ENCODE measurements at places on chromosomes 2 and 18.

GRCh38 chr2:68458981-68459380 is 8.1 kb downstream of the FBXO48 start:
- peak; percentile 77 for DNase-seq

GRCh38 chr2:24512404-24512803 is 21.4 kb downstream of the NCOA1 start:
- no peak for DNase-seq

DNA sequence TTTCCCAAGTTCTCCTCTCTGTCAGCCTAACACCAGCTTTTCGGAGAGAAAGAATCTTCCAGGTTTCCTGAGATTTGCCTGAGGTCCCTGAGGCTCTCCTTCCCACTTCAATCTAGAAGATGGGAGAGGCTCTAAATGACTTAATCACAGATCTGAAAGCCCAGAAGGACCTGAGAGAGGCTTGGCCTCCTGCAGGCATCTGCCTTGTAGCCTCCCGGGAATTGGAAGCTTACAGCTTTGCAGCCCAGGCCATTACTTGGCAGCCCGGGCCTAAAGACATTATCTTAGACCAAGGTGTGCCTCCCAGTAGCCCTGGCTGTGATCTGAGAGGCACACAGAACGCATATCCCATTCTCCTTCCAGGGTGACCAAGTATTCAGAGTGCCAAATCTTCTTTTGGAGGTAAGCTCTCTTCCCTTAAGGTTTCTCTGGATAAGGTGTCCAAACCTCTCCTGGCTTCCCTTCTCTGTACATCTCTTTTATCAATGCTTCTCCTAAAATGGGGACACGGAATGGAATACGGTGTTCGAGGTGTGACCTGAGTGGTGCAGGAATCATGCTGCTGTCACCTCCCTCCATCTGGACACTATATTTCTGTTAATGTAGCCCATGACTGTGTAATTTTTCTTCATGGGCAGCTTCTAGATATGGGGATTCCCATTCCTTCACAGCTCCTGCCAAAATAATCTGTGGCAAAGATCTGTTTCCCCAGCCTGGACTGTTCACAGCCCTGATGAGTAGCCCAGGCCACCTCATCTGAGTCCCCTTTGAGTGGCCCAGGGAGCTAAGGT is 16.0 kb downstream of the CTIF start:
- no peak for DNase-seq

- peak; percentile 85 for DNase-seq
Observed at GRCh38 chr18:10121786-10122515, 208.1 kb downstream of the VAPA start.

GRCh38 chr2:122800781-122801180 is 1045.3 kb downstream of the TSN start:
- no peak for DNase-seq

DNA sequence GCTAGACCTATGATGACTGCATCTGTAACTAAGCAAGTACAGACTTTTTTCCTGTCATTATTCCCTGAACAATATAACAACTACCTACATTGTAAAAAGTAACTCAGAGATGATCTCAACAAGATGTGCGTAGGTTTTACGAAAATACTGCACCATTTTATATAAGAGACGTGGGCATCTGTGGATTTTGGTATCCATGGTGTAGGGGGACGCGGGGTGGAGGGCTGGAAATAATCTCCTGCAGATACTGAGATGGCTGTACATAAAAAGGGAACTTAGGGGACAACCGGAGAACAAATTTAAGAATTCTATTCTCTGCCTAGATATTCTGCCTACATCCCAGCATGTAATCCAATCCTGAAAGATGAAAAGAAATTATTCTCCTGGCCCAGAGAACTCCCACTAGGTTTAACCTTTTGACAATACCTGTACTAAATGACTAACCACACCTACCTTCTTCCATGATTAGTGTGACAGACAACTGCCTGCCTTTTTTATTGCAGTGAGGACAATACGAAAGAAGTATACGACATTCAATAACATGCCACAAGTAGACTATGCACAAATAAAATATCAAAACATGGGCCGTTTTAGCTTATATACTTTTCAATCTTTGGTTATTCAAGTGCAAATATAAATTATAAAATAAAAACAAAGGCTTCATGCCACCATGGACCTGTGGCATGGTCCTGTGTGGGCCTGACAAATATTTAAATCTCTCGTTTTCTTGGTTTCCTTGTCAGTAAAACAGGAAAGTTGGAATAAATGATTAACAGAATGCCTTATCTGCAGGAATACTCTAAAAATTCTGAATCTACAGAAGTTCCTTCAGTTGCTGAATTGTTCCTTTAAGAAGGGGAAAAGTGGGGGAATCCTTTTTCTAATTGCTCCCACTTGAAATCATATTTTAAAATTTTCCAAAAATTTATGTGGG is 46.3 kb downstream of the RTN4 start:
- DNase-seq = no peak

GRCh38 chr2:197514754-197515153 is 1.1 kb upstream of the MOB4 start:
- DNase-seq = no peak

- no peak for DNase-seq
Observed at GRCh38 chr18:71583252-71583651, 960.9 kb downstream of the CBLN2 start.

DNA sequence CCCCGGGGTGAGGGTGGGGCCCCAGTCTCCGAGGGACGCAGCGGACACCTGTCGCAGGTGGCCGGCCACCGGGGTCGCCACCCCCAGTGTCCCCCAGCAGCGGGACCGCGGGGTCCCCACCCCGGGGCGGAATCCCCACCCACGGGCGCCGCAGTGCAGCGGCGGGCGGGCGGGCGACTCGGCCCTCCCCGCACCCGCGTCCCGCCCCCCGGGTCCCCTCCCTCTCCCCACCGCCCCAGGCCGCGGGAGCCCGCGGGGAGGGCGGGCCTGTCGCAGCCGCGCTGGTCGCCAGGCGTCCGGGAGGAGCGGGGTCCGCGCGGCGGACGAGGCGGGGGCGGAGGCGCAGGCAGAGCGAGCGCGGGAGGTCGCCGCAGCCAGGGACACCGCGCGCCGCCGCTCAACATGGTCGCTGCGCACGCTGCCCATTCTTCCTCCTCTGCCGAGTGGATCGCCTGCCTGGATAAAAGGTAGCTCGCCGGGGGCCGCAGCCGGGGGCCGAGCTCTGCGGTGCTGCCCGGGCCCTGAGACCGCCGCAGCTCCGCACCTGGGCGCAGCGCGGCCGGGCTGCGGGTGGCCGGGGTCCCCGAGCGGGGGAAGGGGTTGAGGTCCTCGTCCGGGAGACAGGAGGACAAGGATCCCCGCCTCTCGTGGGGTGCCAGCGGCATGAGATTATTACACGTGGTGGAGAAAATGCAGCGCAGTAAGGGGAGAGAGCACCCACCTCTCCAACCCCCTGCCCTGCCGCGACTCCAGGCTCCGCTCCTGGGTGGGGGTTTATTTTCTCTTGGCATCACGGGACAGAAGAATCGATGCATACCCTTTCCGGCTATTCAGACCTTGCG is at the start of gene RAPGEF4:
Gene RAPGEF4 (plus strand): TSS at position 264 of the 842 bp plus-strand sequence. CDS start 139 bp downstream, at position 403.
- DNase-seq = no peak

DNA sequence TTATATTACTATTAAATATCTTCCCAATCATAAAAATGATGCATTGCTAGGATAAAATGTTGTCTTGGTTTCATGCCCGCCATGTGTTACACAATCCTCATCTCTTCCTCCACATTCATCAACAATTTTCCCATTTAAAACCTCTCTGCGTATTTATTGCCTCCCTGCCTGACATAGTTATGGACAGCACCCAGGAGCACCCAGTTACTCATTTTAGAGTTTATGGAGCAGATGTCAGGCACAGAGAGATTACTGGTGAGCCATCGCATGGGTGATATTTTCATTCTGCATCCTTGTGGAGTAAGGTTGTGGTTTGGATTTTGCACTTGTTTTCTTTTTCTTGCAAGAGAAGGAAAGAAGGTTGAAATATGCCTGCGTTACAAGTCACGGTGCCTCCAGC is 116.7 kb upstream of the NPAS2 start:
- DNase-seq = no peak

Data from fibroblast of skin of back (primary cell).